Epithelial cell of proximal tubule (primary cell): ENCODE measurements at places on chromosomes 12 and 14. TPM values are rescaled to one million over a fixed set of nuclear protein-coding genes. Genes with fewer than 3 reads are reported as not detected.

DNA sequence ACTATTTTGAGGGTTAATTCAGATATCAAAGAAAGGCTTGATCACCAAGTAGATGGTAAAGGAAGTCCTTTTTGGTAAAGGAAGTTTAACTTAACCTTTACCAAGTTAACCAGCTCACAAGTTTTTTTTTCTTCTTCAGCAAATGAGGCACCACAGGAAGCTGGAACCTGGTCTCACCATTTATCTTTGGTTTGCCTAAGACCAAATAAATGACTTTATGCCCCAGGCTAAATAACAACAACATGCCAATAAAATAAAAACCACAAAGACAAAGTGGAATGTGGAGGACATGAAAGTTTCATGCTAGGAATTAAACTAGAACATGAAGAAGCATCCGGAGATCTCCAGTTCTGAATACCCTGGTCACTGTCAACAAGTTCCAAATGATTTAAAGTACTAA is 116.8 kb upstream of the PRICKLE1 start:
- DNase-seq = no peak

- DNase-seq = no peak
Observed at GRCh38 chr14:103653805-103654204, 24.8 kb downstream of the KLC1 start.

- DNase-seq = no peak
Observed at GRCh38 chr14:50113381-50114035, 2.9 kb downstream of the VCPKMT start.

OASL gene
- 0.12 and 0.29 TPM in 2 replicates for total RNA-seq
